T-cell (primary cell): ENCODE measurements at places on chromosomes 2 and 18.

DNA sequence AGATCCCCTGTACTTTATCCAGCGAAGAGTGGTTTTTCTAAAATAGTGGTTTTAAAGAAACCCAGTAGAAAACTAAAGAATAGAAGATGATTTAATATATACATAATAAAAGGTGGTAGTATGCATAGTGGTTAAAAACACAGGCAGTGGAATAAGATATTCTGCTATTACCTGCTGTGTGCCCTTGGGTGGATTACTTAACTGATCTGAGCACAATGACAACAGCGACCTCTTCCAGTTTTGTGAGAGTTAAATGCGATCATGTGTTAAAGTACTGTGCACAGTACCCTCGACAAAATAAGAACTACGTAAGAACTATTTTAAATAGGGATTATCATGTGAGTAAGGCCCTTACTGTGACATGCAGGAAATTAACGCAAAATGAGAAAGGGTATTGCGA, 30.0 kb upstream of the CHMP1B start:
- no peak for DNase-seq

GRCh38 chr2:205585449-205586383, 96.6 kb upstream of the NRP2 start:
- DNase-seq, result no peak

DNA sequence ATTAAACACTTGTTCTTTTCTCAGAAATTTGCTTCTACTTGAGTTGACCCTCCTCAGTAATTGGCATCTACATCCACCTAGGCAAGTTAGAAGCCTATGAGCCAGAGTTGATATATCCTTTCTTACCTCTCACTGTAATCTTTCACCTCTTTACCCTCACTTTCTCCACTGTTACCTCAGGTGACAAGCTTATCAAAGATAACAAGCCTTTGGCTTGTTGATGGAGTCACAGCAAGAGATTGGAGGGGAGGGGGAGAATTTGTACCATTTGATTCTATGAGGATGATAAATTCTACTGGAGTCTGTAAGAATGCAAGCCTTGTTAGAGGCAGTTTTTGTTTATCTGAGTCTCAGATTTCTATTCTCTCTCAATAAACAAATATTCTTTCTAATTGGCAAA, 171.0 kb upstream of the CAVIN2 start:
- DNase-seq, result no peak

GRCh38 chr2:726169-726568, 49.0 kb upstream of the TMEM18 start:
- DNase-seq, result no peak

DNA sequence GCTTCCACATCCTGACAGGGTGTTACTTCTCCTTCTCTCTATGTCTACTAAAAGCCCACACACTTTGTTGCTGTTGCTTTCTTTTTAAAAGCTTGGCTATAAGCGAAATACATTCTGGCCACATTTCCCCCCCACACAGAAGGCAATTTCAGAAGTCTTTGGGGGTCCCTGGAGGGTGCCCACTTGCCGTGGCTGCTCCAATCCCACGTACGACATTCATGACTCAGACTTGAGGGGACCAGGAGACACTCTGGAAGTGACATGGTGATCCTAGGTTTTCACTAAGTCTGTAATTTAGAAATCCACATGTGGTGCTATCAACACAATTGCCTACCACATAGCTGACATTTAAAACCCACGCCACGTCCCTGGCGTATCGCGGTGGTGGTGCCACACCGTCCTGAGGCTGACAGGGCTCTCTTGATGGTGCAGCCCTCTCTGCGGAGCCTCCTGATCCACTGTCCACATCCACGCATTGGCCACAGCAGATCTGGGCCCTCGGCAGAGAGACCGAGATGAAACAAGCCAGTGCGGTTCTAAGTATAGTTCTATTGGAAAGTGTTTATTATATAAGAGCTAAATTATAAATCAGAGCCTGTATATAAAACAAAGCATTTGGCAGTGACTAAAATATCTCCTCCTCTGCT, 42.4 kb downstream of the CYP27C1 start:
- DNase-seq, result no peak

DNA sequence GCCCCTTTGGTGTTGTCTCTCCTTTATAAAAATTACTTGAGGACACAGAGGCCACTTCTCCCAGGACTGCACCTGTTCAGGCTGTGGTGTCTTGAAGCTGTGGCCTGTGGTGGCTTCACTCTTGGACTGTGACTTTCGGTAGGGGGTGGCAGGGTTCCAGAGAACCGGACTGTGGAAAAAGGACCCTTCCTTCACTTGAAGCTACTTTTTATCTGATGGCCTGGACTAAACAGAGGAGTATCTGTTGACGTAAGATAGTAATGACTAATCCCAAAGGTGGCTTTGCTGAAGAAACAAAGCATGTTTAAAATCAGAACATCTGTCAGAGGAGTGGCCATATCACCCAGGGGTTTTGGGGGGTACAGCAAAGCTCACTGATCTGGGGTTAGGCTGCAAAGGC, 60.8 kb downstream of the CENPO start:
- DNase-seq, result no peak

DNA sequence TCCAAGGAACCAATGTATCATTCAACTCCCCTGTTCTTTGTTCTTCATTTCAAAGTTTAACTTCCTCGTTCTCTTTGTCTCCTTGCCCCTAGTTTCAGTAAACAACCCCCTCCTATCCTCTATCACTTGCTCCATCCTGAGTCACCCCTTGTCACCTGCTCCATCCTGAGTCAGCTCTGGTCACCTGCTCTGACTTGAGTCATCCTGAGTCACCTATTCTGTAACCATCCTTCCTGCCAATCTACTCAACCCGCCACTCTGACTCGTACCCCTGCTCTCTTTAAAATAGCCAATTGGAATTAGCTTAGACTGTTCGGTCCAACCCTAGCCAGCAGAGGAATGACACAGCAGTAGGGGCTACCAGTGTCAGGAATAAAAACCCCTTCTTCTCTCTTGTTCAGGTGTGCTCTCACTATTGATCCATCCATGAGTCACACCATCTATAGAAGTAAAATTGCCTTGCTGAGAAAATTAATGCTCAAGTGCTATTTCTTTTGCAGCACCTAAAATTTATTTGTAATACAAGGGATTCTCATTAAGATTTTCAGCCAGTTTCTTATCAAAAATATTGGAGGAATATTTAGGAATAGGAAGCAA, 326.8 kb downstream of the AKAIN1 start:
- DNase-seq, result no peak

GRCh38 chr2:193476171-193476800, 1281.6 kb upstream of the TMEFF2 start:
- DNase-seq, result no peak

DNA sequence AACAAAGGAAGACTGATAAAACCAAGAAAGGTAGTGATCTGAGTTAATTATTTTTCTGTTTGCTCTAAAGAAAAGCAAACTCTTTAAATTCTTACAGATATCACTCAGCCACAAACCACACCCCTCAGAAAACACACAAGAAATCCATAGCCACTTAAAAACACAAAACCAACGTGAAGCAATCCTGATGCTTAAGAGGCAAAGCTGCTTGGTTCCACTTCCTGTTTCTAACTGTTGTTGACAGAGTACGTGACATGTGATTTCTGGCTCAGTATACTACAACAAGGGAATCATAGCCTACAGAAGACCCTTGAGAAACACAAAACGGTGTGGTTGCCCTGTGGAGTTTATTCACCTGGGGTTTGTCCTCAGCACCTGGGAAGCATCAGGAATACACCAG, 240.9 kb upstream of the APCDD1 start:
- DNase-seq, result no peak

DNA sequence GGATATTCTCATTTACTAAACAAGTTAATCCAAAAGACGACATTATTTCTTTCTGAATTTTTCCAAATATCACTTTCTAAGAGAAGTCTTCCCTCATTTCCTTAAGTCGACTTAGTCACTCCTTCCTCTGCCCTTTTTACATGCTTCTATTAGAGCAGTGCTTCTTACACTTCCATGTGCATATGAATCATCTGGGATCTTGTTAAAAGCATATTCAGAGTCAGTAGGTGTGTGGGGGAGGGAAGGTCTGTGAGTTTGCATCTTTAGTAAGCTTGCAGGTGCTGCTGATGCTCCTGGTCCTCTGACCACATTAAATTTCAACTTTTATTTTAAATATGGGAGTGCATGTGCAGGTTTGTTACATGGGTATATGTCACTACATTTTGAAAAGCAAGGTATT, 582.6 kb downstream of the NRXN1 start:
- no peak for DNase-seq

DNA sequence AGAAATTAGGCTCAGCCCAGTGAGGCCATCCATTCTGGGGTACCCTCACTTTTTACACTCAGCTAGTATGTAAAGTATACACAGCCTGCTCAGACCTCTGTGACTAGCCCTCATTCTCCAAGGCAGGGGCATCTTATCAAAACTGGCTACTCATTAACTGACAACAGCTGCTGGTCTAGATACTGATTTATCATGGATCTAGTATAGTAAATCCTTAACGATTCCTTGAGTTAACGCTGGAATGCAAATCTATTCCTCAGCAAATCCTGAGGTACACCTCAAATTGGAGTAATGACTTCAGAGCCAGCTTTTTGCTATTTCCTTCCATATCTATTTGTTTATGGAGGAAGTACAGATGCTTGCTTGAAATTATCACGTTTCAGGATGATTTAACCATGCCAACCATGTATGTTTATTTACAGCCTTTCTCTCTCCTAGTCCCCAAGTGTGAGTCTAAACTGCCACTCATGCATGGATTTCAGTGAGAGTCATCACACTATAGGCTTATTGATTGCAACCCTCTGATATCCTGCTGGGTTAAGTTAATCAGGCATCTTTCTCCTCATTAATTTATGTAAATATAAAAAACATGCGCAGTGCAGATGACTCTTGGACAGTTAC, 70.2 kb upstream of the DOK6 start:
- no peak for DNase-seq
